ENCODE measurements at places on chromosomes 16 and 17.

- DNase-seq = peak; percentile 53
These were observed 36.8 kb downstream of the WDR45B start for GRCh38 chr17:82611140-82612058.

DNA sequence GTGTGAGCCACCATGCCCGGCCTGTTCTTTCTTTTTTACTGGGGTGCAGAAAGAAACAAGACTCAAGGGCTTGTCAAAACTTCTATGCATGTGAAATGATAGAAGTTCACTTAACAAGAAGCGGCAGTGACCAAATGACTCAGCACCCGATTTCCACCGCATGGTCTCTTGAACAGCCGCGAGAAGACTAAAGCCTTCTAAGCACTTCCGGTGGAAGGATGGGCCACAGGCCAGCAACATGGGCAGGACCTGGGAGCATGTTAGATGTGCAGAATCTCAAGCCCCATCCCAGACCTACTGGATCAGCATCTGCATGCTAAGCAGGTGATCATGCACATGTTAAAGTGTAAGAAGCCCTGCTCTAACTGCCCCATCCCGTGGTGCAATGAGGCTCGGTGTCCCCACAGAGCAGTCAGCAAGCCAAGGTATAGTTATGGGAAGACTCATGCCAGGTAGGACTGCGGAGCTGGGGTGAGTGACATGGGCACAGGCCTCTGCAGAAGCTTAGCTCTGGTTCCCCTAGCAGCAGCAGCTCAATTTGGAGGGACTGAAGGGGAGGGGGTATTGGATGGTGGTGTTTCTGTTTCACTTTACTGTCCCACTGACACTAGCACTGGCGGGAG is 88.5 kb upstream of the HNF1B start:
- no peak for DNase-seq

GRCh38 chr16:30741461-30741914 is 6.7 kb upstream of the PHKG2 start:
- peak; percentile 94 for DNase-seq

- DNase-seq = peak; percentile 48
These were observed 6.9 kb downstream of the ALYREF start for GRCh38 chr17:81884520-81884919.

- DNase-seq = no peak
These were observed 151.7 kb upstream of the CHMP6 start for GRCh38 chr17:80839970-80840369.

DNA sequence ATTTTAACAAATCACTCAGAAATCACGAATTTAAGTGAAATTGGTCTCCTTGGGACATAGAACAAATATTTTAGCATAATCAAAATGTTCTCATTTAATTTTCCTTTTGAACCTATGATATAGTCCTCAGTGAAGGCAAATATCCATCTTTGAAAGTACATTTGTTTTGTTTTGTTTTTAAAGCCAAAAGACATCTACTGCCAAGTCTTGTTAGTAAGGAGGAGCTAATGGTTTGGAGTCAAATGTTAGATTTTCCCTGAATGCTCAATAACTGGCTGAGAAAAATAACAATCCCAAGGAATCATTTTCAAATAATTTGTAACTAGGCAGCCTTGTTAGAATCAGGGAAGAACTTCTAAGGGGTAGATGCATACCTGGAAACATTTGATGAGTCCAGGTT is 302.9 kb upstream of the MAF start:
- no peak for DNase-seq
